ENCODE measurements at places on chromosomes 2 and 18. TPM values are rescaled to one million over a fixed set of nuclear protein-coding genes. Genes with fewer than 3 reads are reported as not detected.

CAPN14 gene
- 0.47 TPM for total RNA-seq

FZD7 gene
- 126 TPM for total RNA-seq

MROH2A gene
- total RNA-seq, result not detected

AQP12A gene
- not detected for total RNA-seq

FAM237A gene
- not detected for total RNA-seq

SCYGR1 gene
- not detected for total RNA-seq

FKBP7 gene
- 48.1 TPM for total RNA-seq

B4GALT6 gene
- total RNA-seq, result 46.3 TPM

KIF5C gene
- total RNA-seq, result 1.3 TPM

ST8SIA5 gene
- total RNA-seq, result 0.75 TPM

ITPRIPL1 gene
- total RNA-seq, result 8.9 TPM

PRKAG3 gene
- total RNA-seq, result 2.9 TPM

RPS27A gene
- 840 TPM for total RNA-seq

HYCC2 gene
- total RNA-seq, result 19.1 TPM

TEX44 gene
- not detected for total RNA-seq

SUCLG1 gene
- 49.9 TPM for total RNA-seq

ZNF804A gene
- total RNA-seq, result 2.7 TPM

PLGLB2 gene
- 7.4 TPM for total RNA-seq

ERBB4 gene
- 8.5 TPM for total RNA-seq

MTCL1 gene
- 24.7 TPM for total RNA-seq

LYG2 gene
- total RNA-seq, result not detected

PROM2 gene
- total RNA-seq, result 20.3 TPM

APOB gene
- 0.23 TPM for total RNA-seq

POTEC gene
- total RNA-seq, result not detected

NOL4 gene
- total RNA-seq, result 2.6 TPM

MRO gene
- total RNA-seq, result 0.40 TPM

ALLC gene
- not detected for total RNA-seq

DNAH7 gene
- total RNA-seq, result 0.71 TPM

TCF23 gene
- total RNA-seq, result 0.04 TPM

SAG gene
- total RNA-seq, result not detected

TRIM43 gene
- total RNA-seq, result not detected

ARHGAP15 gene
- total RNA-seq, result 0.38 TPM

TMEM247 gene
- total RNA-seq, result not detected

CACNB4 gene
- total RNA-seq, result 3.3 TPM

BOK gene
- 33.0 TPM for total RNA-seq

NEB gene
- total RNA-seq, result 0.92 TPM

CCDC138 gene
- 22.6 TPM for total RNA-seq

SPATS2L gene
- total RNA-seq, result 78.6 TPM

SRD5A2 gene
- not detected for total RNA-seq

COLEC12 gene
- 70.5 TPM for total RNA-seq

TEKT4 gene
- not detected for total RNA-seq

EVX2 gene
- total RNA-seq, result 0.09 TPM

ALMS1 gene
- total RNA-seq, result 40.6 TPM

TFCP2L1 gene
- total RNA-seq, result 0.16 TPM

RAX gene
- total RNA-seq, result not detected

ONECUT2 gene
- total RNA-seq, result 0.51 TPM

Data from mesothelial cell of epicardium (in vitro differentiated cells).